ENCODE measurements at places on chromosomes 7 and 10.

DNA sequence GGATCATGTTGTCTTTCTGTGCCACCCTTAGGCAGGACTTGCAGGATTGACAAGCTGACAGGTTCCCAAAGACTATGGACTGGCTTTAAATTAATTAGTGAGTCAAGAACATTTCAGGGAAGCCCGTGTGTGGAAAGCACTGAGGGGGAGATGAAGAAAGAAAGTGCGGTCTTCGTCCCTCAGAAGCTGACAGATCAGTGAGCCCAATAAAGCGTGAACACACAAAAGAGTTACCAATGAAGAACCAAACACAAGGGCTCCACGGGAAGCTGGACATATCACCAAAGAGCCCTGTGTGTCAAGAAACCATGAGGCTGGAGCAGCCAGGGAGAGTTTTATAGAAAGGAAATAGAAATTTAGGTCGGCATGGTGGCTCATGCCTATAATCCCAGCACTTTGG lies 725.8 kb downstream of the PARD3 start:
- DNase-seq = no peak

- DNase-seq = no peak
Observed at GRCh38 chr7:82204694-82205093, 238.9 kb downstream of the CACNA2D1 start.

GRCh38 chr7:49791088-49791741 lies 17.8 kb downstream of the VWC2 start:
- no peak for DNase-seq

DNA sequence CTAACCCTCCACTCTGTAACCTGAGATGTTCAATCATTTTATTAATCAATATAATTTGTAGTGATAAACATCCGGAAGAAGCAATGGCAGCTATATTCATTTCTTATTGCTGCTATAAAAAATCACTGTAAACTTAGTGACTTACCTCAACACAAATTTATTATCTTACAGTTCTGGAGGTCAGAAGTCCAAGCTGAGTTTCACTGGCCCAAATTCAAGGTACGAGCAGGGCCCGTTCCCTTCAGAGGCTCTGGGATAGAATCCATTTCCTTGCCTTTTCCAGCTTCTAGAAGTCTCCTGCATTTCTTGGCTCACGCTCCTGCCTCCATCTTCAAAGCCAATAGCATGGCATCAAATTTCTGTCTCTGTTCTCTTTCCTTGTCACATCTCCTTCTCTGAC lies 279.5 kb upstream of the SP8 start:
- DNase-seq = no peak

- no peak for DNase-seq
Observed at GRCh38 chr10:131876508-131876907, 24.3 kb upstream of the PPP2R2D start.

DNA sequence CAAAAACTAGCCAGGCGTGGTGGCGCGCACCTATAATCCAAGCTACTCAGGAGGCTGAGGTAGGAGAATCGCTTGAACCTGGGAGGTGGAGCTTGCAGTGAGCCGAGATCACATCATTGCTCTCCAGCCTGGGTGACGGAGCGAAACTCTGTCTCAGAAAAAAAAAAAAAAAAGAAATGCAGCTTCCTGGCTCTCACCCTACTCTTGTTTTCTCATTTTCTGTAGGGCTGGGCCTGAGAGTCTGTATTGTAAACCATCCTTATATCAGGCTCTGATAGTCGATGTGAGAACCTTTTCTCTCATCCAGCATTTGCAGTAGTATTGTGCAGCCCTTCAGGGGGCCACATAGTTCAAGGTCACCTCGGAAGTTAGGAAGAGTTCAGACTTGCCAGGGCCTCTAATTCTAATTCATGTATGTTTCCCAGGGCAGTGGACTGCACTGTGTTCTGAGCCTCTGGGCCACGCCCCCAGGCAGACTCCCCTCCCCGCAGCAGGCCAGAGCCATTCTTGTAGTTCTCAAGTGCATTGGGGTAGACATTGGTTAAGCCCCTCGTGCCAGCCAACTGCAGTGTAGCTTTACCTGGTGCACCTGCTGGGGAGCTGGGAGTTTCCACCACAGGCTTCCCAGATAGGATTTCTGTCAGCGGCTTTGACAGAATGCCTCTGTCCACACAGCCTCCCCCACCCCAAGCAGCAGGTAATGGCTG lies 38.3 kb upstream of the PDCD4 start:
- DNase-seq = no peak

- DNase-seq = no peak
Observed at GRCh38 chr7:3265388-3265787, 35.7 kb upstream of the SDK1 start.

DNA sequence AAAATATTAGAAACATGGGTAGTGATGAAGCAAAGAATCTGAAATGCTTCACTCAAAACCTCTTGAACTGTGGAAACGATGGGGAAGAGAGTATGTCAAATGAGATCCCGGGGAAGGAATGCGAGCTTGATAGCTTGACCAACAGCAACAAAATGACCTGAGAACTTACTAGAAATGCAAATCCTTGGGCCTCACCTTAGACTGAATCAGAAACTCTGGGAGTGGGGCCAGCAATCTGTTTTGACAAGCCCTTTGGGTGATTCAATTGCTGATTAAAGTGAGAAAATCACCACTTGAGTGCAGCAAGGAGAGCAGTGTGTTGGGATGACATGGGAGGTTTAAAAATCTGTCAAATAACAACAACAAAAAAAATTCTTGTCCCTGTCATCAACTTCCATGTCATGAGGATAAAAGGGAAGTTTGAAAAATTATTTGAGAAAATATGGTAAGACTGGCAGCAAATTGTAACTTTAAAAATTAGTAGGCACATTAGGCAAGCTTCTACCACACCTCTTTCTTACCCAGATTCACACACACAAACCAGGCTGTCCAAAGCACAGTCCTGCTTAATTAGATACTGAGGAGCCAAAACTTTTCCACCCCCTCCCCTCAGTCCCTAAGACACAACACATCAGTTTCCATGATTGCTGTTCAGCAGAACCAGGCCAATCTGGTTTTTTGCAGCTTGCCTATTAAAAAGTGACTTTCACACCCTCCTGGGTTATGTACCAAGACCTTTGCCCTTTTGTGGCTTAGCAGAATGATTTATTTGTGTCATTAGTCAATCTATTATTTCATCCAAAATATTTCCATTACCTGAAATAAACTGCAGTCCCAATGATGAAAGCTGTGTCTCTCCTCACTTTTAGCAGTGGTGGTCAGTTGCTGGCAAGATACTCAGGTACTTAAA lies 15.6 kb downstream of the CALCR start:
- no peak for DNase-seq

DNA sequence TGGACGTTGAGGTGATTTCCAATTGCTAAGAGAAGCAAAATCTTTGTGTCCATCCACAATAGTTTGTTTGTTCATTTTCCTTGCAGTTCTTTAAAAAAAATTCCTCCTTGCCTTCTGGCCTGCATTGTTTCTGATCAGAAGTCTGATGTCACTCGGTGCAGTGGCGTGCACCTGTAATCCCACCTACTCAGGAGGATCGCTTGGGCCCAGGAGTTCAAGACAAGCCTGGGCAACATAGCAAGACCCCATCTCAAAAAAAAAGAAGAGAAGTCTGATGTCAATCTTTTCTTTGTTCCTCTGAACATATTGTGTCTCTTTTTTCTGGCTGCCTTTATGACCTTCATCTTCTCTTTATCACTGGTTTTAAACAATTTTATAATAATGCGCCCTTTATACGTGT lies 13.5 kb upstream of the OCM start:
- DNase-seq = no peak

- DNase-seq = no peak
Observed at GRCh38 chr10:18406136-18406535, 245.3 kb downstream of the NSUN6 start.

- DNase-seq = no peak
Observed at GRCh38 chr10:95035332-95036295, 33.7 kb downstream of the CYP2C8 start.

DNA sequence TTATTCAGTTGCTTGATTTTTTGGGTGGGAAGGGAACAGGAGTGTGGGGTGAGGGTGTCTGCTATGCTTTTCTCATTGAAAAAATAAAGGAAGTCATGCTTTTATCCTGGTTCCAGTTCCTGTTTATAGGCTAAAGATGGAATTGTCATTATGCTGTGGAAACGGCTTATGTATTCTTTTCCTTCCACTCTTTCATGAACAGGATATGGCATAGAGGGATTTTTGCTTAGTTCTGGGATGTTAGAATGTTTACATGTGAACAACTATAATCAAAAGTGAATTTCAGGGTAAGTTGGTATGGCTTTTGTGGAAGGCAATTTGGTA lies 35.9 kb upstream of the PTPN12 start:
- no peak for DNase-seq

DNA sequence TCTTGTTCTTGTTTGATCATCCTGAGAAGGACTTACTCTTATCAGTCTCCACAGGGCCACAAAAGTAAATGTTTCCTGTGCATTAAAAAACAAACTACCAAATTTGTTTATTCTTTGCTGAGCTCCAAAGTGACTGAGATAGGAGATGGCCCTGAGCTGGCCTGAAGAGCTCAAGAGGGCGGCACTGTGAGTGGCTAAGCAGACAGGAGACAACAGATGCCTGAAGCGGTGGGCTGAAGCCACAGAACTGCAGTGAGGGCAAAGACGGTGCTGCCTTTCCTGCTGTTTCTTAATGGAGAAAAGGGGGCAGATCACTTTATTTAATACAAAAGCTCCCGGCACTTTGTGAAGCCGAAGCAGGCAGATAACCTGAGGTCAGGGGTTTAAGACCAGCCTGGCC lies 379.6 kb downstream of the ARL4A start:
- DNase-seq = no peak

GRCh38 chr10:97673736-97674525 lies 13.1 kb downstream of the AVPI1 start:
- peak; percentile 10 for DNase-seq

DNA sequence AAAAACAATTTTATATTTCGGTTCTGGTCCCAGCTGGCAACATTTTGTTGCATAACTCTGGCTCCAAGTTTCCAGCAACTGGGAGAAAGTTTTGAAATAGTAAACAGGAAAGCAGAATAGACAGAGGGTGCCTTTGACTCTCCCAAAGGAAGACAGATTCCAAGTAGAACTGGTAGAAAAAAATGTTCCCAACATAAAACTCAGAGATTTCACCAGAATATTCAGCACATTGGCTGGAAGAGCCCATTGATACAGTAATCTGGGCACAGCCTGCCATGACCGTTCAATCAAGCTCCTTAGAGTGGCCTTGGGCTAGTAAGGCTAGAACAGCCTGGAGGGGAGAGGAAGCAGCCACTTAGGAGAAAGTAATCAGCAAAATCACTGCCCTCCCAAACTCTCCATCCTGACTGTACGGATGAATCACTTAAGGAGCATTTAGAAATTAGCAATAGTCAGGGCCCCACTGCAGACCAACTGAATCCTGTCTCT lies 120.4 kb downstream of the CUBN start:
- DNase-seq = no peak

DNA sequence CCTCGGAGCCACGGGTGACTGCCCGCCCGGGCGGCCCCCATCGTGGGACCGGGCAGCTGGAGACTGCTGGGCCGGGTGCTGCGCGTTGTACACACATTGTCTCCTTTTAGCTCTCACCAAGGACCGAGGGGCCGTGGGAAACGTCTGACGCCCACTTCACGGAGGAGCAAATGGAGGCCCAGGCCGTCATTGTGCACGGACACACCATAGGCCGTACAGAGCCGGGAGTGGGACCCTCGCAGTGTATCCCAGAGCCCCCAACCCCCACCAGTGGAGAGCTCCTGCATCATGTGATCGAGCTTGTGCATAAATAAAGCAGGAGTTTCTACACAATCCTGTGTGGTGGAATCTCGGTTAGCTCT lies 722 bp downstream of the DENND10 start:
- DNase-seq = no peak

- DNase-seq = no peak
Observed at GRCh38 chr10:110171032-110171431, 36.4 kb upstream of the MXI1 start.

GRCh38 chr7:13044309-13044708 lies 356.9 kb downstream of the ARL4A start:
- DNase-seq = no peak

GRCh38 chr7:33757563-33758165 lies 147.7 kb upstream of the BMPER start:
- no peak for DNase-seq
